ENCODE measurements at places on chromosomes 7 and 10.

- DNase-seq, result no peak
These were observed 72.3 kb upstream of the FAM13C start for GRCh38 chr10:59434463-59435321.

DNA sequence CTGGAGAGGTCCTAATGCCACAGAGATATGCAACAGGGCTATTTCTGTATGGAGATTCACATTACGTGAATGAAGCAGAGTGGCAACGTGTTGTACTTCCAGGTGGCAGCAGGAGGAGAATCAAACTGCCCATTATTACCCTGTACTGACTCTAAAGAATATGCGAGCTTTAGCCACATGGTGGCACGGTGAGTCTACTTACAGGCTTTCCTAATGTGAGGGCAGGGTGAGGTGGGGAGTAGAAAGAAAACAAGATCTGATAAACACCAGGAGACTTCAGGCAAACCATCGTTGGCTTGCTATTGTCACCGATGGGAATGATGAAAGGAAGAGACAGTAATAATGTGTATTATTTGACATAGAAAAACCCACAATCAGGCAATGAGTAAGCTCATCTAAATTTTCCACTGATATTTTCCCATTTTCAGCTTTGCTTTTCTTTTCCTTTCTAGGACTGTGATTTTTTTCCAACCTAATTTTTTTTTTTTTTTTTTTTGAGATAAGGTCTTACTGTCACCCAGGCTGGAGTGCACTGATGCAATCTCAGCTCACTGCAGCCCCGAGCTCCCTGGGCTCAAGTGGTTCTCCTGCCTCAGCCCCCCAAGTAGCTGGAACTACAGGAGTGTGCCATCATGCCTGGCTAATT is 164.3 kb downstream of the BTAF1 start:
- DNase-seq, result peak; percentile 24

DNA sequence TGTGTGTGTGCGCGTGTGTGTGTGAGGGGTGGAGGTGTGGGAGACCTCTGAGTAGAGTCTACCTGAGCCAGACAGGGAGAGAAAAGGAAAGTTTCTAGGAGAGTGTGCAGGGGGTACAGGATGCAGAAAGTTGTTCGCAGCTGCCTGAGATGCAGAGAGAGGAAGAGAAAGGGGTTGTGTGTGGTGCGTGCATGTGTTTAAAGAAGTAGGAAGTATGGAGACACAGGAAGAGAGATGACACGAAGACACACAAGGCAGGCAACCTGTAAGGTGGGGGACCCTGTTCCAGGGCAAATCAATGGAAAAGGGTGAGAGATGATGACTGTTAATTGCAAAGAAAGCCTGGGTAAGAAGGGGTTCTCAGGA is 52.2 kb downstream of the C10orf105 start:
- no peak for DNase-seq

GRCh38 chr10:63670291-63670898 is 149.2 kb downstream of the REEP3 start:
- no peak for DNase-seq

DNA sequence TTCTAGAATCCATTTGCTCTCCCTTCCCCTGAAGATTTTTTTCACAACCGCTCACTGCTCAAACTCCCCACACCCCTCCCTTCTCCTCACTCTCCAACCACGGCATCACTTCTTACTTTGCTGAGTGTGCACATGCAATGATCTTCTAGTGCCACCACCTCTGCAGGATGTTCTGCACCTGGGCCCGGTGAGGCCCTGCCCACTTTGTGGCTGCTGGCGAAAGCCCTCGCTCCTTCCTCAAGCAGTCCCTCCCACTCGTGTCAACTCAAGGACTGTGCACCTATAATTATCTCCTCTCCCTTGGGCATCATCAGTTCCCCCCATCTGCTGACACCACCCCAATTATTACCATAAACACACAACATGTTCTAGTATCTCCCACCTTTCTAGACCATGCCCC is 91.0 kb upstream of the LANCL2 start:
- DNase-seq, result no peak

DNA sequence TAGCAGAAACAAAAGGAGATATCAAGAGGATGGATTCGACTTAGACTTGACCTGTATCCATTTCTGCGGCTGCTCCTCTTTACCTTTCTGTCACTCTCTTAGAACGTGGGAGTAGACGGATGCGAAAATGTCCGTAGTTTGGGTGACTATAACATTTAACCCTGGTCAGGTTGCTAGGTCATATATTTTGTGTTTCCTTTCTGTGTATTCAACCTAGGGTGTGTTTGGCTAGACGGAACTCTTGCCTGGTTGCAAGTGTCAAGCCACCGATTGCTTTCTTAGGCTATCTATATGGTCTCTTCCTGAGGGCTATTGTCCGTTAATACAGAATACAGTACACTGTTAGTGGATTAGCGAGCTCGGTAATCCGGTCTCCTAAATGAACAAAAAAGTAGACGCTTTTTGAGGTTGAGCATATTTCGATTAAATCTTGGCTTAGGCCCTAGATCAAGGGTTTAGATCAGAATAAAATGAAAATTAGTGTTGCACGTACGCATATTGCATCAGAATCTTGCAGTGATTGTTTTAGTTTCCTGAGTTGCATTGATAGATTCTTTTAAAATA is 1.2 kb downstream of the PTEN start:
- no peak for DNase-seq

GRCh38 chr7:6307762-6308161 is 35.3 kb upstream of the CYTH3 start:
- no peak for DNase-seq

- DNase-seq, result no peak
These were observed 51.0 kb downstream of the ABCB5 start for GRCh38 chr7:20666444-20666843.

GRCh38 chr7:30255064-30255769 is 29.2 kb upstream of the ZNRF2 start:
- no peak for DNase-seq

DNA sequence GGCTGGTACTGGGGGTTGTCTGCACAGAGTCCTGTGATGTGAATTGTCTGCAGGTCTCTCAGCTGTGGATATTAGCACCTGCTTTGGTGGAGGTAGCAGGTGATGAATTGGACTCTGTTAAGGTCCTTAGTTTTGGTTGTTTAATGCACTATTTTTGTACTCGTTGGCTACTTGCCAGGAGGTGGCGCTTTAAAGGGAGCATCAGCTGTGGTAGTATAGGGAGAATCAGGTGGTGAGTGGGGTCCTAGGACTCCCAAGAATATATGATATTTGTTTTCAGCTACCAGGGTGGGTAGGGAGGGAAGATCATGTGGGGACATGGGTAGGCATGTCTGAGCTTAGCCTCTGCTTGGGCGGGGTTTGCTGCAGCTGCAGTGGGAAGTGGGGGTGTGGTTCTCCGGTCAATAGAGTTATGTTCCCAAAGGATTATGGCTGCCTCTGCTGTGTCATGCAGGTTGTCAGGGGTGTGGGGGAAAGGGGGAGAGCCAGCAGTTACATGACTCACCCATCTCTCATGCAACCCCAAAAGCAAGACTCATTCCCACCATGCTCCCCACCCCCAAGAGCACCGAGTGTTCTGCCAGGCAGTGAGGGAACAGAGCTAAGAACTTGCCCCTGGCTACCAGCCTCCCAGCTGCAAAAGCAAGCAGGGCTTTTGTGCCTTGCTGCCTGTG is 53.7 kb upstream of the ZNF273 start:
- DNase-seq, result no peak
